ENCODE measurements at places on chromosomes 1 and 21. TPM values are rescaled to one million over a fixed set of nuclear protein-coding genes. Genes with fewer than 3 reads are reported as not detected.

DNA sequence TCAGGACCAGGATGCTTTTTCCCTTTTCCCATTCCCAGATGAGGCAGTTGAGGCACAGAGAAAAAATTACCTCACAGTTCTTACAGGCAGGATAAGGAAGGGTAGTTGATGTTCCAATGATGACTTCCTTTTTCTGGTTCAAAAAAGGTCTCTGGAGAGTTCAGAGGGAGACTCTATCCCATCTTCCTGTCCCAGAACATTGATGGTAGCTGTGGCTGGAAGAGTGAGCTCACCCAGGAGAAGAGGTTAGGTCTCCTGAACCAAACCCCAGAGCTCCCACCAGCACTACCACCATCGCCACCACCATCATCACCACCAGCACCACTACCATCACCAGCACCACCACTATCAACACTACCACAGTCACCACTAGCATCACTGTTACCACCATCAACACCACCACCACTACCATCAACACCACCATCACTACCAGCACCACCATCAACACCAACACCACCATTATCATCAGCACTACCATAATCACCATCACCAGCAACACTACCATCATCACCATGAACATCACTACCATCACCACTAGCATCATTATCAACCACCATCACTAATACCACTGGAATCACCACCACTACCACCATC, 105.5 kb upstream of the RUNX3 start:
- DNase-seq, result no peak
- H3K4me3 ChIP-seq, result no peak overlapping the region
- H3K4me1 ChIP-seq, result peaks cover 11% of the 10 kb centered on the region
- H3K27ac ChIP-seq, result no peak overlapping the region
- H3K27me3 ChIP-seq, result no peaks in the 10 kb centered on the region
- H3K36me3 ChIP-seq, result no peaks in the 10 kb centered on the region

GRCh38 chr1:36776948-36777831, 257.1 kb downstream of the GRIK3 start:
- DNase-seq, result no peak
- no peak overlapping the region for H3K4me3 ChIP-seq
- H3K36me3 ChIP-seq, result no peaks in the 10 kb centered on the region
- no peak overlapping the region for H3K27ac ChIP-seq

DNA sequence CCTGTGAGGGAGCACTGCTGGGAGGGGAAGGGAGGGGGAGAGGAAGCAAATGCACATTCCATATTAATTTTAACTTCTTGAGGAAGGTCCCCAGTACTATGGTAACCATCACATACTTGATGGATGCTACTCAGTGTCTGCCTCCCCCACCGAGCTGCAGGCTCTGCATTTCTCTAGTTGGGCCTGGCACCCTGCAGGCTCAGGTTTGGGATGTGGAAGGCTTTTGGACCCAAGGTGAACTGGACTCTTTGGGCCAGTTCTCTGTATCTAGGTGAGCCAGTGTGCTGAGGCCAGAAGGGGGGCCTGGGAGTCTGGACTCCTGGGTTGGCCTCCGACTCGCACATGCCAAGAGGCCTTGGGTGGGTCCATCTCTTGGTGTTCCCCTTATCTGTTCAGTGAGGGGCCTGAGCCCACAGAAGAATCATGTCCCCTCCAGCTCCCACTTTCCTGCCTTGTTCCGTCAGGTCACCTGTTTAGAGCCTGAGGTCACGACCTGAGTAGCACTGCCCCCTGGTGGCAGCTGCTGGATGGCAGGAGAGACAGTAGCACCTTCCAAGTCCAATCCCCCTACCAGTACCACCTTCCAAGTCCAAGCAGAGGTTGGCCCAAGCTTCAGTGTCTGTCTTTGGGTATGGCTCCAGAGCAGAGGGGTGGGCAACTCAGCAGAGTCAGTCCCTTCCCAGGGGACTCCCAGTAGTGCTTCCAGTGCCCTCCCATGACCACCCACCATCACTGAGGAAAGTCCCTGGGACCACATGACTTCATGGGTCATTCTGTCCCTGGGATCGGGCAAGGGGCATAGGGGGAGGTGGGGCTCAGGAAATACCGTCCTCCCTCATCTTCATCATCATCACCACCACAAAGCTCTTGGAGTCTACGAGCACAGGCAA, 241.8 kb downstream of the TRABD2B start:
- no peak for DNase-seq
- peaks cover 26% of the 10 kb centered on the region for H3K4me1 ChIP-seq
- H3K27me3 ChIP-seq, result no peaks in the 10 kb centered on the region
- H3K4me3 ChIP-seq, result no peak overlapping the region
- H3K27ac ChIP-seq, result no peak overlapping the region
- H3K36me3 ChIP-seq, result no peaks in the 10 kb centered on the region

DNA sequence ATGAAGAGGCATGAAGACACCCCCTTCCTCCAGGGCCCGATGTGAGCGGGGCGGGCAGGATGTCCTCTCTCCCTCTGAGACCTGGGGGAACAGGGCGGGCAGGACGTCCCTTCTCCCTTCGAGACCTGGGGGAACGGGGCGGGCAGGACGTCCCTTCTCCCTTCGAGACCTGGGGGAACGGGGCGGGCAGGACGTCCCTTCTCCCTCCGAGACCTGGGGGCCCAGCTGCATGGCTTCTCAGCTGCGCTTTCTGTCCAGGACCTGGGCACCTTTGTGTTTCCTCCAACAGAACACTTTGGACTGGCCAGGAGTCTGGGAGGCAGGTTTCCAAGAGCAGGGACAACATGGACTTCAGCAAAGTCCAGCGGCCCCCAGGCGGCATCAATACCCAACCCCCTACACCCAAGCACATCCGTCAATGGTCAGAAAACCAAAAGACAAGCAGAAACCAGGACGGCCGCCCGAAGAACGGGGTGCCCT, 30.8 kb upstream of the ADARB1 start:
- no peak for DNase-seq
- no peaks in the 10 kb centered on the region for H3K27me3 ChIP-seq
- peaks cover 12% of the 10 kb centered on the region for H3K4me1 ChIP-seq

GRCh38 chr1:9311479-9311878, 18.8 kb downstream of the SPSB1 start:
- no peak for DNase-seq
- H3K4me1 ChIP-seq, result peaks cover 94% of the 10 kb centered on the region
- H3K36me3 ChIP-seq, result no peaks in the 10 kb centered on the region
- H3K27ac ChIP-seq, result peak overlapping the region; percentile 87
- H3K27me3 ChIP-seq, result no peaks in the 10 kb centered on the region

- no peak for DNase-seq
- H3K27me3 ChIP-seq, result peaks cover 20% of the 10 kb centered on the region
- H3K36me3 ChIP-seq, result no peaks in the 10 kb centered on the region
- H3K27ac ChIP-seq, result no peak within 1 kb of the TSS
Observed at GRCh38 chr1:92486251-92487077, at the start of gene GFI1. Gene GFI1, minus strand, starts transcription at chr1:92486925. Its CDS starts 3,438 bp downstream, at chr1:92483487.

AADACL4 gene
- total RNA-seq, result not detected

TLCD4 gene
- 8.4 TPM for total RNA-seq

CLDN17 gene
- total RNA-seq, result not detected

Data from esophagus muscularis mucosa (tissue), 4 donors.